ENCODE measurements at places on chromosomes 7 and 10.

GRCh38 chr7:37491919-37492694 lies 43.4 kb upstream of the ELMO1 start:
- no peak for DNase-seq

- peak; percentile 85 for DNase-seq
Measured at GRCh38 chr7:74235518-74236268, 18.5 kb downstream of the RFC2 start.

GRCh38 chr7:30894866-30895605 lies 16.6 kb upstream of the AQP1 start:
- no peak for DNase-seq

- DNase-seq, result peak; percentile 21
Measured at GRCh38 chr7:40700653-40701421, 566.0 kb downstream of the SUGCT start.

DNA sequence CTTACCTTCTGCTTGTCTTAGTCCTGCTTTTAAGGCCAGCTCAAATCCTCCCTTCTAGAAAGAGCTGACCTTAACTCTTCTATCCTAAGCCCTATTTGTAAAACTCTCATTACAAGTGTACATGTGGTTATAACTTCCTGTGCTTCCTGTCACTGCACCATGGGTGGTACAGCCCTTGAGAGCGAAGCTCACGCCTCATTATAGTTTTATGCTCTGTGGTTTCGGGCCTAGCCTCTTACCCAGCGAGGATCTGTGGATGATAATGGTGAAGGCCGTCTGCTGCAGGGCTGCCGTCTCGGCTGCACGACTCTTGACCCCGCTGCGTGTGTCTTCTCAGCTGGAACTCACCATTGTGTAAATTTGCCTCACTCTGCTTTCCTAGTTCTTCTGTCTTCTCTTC lies 74.6 kb downstream of the CUL1 start:
- no peak for DNase-seq

GRCh38 chr10:48503293-48503911 lies 101.5 kb downstream of the ARHGAP22 start:
- no peak for DNase-seq

DNA sequence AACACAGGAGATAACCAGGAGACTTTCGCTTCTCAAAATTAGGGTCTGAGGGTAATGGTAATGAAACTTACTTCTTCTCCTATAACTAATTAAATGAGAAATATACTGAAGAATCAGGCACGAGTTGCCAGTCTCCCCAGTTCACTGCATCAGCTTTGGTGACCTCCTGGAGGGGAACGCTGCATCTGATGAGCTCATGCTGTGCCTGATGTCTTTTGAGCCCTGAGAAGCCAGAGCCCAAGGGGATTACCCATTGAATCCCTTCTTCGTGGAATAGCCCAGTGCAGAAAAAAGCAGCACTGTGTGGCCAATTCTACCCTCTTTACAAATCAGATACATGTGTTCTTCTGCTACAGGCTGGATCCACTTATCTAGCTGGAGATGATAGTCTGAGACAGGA lies 45.1 kb downstream of the CYP2C9 start:
- DNase-seq, result no peak

DNA sequence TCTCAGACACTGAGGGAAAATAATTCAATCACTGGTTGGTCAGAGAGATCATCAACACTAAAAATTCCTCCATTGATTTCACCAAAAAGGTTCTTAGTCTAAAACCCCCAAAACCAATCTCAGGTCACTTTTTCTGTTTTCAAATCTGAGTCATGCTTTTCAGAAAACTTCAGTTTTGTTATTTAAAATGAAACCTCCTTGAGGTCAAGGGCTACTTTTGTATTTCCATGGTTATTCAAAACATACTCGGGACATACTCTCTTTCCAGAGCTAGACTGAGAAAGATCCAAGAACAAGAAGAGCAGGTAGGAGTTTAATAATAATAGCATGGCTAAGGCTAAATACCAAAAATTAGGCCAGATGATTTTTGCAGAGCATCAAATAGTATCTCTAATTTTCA lies 152.8 kb downstream of the SDHAF3 start:
- peak; percentile 5 for DNase-seq

GRCh38 chr7:125547505-125547904 lies 617.9 kb upstream of the POT1 start:
- no peak for DNase-seq

DNA sequence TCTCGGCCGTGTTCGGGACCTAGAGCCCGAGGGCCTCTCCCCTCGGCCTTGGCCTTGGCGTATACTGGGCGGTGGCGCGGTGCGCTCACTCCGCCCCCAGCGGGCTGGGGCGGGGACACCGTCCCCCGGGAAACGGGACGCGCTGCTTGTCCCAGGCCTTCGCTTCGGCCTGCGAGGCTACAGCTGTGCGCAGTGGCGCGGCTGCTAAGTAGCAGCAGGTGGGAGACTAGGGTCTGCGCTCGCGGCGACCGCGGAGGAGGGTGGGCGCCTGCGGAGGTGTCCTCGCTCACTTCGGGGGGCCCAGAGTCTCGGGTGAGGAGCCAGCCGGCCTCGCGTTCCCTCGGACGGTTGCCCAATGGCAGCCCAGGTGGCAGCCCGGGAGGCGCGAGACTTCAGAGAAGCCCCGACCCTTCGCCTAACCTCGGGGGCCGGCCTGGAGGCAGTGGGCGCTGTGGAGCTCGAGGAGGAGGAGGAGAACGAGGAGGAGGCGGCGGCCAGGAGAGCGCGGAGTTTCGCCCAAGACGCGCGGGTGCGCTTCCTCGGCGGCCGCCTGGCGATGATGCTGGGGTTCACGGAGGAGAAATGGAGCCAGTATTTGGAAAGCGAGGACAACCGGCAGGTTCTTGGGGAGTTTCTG lies at the start of gene DNAH11:
DNAH11 (plus strand) TSS at position 149 of the 637 bp plus-strand sequence; CDS start at position 356, 207 bp downstream.
- peak; percentile 14 for DNase-seq

- no peak for DNase-seq
Measured at GRCh38 chr7:32346253-32346652, 143.9 kb downstream of the LSM5 start.

DNA sequence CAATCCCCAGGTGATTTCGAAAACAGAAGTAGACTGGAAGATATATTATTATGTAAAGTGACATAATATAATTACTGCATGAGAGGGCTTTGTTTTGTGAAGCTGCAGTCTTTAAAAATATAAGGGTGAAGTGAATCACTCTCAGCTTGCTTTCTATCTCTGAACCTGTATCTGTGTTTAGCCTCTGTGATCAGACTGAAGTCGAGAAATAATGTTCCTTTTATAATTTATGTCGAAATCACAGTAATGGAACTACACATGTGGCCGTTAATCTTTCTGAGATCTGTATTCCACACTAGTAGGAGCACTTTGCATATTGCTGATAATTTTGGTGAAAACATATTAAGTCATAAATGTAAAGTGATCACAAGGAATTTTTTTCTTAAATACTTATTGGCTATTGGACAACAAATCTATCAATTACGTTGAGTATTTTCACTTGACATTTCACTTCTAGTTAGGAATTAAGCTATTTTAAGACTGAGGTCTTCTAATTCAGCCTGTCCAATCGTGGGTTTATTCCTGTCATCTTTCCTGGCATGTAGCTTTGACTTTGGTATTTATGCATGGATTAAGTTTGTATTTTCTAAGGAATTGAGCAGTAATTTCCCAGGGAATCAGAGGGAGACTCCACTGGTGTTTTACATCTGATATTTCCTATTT lies 268.2 kb upstream of the POT1 start:
- no peak for DNase-seq

DNA sequence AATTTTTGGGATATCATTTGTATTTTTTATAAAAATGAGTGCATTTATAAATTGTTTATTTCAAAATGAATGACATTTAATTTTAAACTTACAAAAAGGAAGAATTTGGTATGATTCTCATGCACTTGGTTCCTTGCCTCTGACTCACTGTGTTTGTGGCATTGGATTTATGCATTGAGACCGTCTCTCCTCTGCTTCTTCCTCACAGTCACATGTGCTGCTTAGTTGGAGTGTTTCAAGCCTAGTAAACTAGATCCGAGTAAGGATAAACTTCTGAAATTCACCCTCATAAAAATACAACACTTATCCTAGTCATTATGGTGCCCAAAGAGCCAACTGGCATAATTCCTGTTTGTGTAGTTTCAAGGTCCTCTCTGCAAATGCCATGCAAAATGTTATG lies 19.1 kb upstream of the FZD8 start:
- DNase-seq, result no peak

DNA sequence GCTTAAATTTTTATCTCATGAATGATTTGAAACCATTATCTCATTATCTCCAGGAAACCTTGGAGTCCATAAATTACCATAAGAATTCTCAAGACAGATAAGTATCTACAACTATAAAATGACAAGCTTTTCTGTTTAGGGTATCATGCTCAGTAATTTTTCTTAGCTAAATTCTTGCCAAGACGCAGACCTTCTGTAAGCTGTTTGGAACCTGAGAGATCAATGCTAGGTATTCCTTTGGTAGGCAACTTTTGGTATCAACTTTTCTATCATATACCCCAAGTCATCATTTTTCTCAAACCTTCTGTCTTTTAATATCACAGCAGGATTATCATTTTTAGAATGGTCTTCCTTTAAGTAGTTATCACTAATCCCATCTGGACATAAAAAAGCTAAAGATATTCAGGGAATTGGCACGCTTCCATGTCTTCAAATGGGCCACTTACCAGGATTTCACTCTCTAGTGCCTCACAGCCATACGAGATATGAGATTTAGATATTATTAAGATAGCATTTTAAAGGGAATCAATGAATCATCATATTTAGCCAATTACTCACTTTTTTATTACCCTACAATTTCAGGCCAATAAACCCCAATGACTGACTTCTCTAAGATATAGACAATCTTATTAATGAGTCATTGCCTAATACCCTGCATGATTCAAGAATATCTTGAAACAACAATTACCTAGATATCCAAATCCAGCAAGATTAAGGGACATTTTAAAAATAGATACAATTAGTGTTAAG lies 544.1 kb downstream of the HTR7 start:
- DNase-seq, result peak; percentile 81

- no peak for DNase-seq
Measured at GRCh38 chr10:108789336-108789735, 1134.0 kb downstream of the XPNPEP1 start.

DNA sequence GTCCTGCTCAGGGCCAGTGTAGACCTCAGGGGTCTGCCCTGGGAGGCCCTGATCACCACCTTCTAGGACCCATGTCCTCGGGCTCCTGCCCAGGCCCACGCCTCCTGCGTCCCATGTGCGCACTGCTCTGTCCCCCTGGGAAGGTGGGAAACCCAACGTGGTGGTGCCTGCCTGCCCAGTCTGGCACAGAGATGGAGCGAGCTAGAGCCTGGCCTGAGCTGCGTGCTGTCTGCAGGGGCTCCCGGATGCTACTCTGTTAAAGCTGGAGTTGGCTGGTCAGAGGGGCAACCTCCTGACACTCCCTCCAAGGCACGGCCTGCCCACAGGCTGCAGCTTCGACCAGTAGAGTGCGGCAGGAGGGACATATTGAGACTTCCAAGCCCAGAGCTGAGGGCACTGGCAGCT lies 171.7 kb downstream of the DNAJB6 start:
- no peak for DNase-seq

DNA sequence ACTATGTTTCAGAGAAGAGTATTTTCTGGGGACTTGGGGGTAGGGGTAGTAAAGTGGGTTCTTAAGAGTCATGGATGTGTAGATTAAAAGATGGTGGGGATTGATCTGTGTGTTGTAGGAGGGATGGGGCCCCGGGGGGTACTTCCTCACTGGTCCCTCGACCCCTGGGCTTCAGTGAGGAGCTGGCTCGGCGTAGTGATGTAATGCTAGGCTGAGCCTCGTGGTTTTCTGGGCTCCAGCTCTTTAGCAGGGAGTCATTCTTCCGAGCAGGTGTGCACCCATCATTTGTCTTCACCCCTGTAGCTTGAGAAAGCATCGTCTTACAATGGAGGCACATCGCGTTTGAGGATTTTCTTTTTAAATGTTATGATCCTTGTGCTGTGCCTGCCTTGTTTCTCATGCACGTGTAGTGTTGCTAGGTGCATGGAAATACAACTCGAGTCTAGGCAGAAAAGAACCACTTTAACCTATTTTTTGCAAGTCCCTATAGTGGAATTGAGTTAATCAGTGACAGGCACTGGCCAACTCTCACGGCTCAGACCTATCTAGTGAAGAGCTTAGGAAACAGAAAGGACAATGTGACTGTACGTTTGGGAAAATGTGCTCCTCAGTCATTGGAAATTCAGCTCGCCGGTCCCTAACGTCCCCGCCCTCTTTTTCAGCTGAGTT lies 106.1 kb upstream of the BTBD16 start:
- no peak for DNase-seq

- no peak for DNase-seq
Measured at GRCh38 chr10:95552679-95553342, 8.4 kb downstream of the SORBS1 start.

GRCh38 chr7:12573885-12574284 lies 3.4 kb downstream of the SCIN start:
- DNase-seq, result no peak

DNA sequence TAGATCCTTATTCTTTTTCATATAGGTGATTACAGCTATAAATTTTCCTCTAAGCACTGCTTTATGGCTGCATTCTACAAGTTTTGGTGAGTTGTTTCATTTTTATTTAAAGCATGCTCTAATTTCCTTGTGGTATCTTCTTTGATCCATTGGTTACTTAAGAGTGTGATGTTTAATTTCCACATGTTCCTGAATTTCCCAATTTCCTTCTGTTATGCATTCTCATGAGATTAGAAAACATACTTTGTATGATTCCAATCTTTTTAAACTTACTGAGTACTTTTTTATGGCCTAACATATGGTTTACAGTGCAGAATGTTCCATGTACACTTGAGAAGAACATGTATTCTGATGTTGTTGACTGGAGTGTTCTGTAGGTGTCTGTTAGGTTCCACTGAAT lies 53.4 kb downstream of the MYL10 start:
- peak; percentile 86 for DNase-seq

- DNase-seq, result no peak
Measured at GRCh38 chr7:159227433-159227832, 82.8 kb upstream of the VIPR2 start.

DNA sequence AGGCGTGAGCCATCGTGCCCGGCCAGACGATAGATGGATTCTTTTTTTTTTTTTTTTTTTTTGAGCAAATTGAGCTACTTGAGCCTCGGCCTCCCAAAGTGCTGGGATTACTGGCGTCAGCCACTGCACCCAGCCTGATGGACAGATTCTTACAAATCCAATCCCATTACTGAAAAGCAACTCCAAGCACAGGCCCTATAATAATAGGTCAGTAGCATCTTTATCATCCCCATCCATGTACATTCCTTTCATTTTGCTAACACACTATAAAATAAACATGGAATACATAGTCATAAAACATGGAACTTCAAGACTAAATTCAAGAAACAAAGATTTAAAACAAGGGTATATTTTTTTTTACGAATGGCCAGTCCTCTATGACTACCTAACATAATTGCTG lies 16.0 kb upstream of the RSBN1L start:
- DNase-seq, result no peak
